ENCODE measurements at places on chromosomes 1 and 21.

GRCh38 chr1:234836045-234836681 lies 226.2 kb upstream of the IRF2BP2 start:
- no peak for DNase-seq

- no peak for DNase-seq
Measured at GRCh38 chr1:230713915-230714764, at the start of gene AGT. Gene AGT, minus strand, starts transcription at chr1:230714122. Its CDS starts 3,299 bp downstream, at chr1:230710823.

DNA sequence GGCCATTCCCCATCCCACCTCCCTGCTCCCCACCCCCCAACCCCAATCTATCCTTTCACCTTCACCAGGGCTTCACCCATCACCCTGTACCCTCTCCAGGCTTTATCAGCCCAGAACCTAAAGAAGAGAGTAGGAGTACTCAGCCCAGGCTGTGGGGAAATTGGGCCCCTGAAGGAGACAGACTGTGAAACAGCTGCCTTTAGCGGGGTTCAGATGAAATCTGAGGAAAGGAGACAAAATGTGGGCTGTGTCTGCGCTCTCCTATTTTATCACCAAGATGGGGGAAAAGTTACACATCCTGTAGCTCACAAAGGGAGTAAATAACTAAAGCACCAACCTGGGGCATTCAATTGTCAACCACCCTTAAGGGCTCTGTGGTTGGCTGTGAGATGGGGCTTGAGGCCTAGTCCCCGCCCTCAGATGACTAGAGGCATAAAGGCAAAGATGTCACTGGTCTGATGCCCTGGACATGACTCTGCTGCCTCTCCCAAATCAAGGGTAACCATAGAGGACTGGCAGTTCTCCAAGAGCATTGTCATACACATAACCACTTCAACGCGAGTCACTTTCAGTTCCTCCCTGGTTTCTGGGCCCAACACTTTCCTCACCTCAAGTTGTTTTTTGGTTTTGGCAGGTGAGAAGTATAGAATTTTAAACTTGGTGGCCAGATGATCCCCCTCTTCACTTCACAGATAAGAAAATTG lies 30.0 kb downstream of the SLC27A3 start:
- no peak for DNase-seq

DNA sequence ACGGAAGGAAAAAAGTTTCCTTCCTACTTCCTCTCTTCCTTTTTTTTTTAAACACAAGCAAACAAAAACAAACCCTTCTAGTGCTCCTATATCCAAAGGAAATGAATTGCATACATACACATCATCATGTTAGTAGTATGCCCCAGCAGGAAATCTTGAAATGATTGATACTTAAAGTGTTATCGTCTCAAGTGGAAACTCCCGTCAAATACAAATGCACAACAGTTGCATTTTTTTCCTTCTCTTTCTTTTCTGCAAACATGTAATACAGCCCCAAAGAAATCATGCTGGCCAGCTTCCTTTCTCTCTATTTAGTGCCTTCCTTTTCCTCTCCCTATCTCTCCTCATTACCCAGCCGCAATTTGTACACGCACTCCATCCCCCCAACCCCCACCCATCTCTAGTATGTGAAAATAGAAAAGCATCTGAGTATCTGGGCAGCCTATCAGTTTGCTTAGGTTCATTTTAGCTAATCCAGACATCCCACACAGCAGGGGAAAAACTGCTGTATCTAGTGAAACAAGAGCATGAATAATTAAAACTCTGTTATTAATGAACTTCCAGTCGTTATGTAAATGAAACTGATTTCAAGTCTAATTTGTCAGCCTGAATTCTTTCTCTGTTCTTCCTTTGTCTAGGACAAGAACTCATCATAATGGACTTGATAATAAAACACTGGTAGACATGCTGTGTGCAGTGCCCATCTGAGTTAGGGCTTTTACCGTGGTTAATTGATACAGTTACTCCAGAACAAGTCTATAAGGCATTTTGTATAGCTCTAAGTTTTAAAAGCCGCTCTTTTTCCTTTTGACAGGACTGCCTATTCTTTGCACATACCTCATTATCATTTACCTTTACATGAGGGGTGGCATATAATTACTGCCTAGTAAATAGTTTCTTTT lies 336.5 kb upstream of the ADGRL2 start:
- no peak for DNase-seq

Measured in type B pancreatic cell (in vitro differentiated cells).